Skin of body (tissue), 3 donors: ENCODE measurements at places on chromosomes 6 and 20.
A peak's percentile ranks its signal among the peaks of the same experiment; 100 is the strongest.

- no peak for DNase-seq
Observed at GRCh38 chr20:49475292-49476015, 7.0 kb downstream of the KCNB1 start.

GRCh38 chr6:4904461-4905025 is 99.3 kb downstream of the RPP40 start:
- no peak for DNase-seq

DNA sequence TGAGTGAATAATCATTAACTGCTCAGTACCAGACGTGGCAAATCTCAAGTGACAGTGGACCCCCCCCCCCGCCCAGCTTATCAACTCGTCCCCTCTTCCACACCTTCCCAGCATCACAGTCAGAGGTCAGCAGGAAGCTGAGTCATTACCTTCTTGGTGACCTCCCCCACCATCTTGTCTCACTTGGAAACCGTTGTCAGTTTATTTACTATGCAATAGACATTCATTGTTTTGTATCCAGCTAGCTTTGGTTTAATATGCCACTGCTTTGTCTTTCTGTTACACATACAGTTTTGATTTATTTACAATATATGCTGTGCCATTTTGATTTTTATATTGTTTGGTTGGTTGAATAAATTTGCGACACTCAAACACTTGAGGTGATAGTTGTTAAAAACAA is 158.1 kb downstream of the QKI start:
- DNase-seq, result no peak

DNA sequence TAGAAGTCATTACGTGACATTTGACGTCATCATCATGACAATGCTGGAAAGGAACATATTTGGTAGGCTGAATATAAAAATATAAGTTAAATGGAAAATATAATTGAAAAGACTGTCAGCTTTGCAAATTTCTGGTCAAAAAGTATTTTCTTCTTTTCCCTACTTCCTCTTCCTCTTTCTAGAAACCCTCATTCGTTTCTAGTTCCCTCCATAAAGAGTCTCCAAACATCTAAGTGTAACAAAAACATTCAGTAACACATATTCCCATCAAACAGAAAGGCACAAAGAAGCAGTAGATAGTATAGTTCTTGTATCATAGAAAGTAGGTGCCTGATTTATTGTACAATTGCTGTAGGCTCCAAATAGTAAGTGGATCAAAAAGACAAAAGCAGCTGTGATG is 150.8 kb upstream of the FAM83B start:
- no peak for DNase-seq

DNA sequence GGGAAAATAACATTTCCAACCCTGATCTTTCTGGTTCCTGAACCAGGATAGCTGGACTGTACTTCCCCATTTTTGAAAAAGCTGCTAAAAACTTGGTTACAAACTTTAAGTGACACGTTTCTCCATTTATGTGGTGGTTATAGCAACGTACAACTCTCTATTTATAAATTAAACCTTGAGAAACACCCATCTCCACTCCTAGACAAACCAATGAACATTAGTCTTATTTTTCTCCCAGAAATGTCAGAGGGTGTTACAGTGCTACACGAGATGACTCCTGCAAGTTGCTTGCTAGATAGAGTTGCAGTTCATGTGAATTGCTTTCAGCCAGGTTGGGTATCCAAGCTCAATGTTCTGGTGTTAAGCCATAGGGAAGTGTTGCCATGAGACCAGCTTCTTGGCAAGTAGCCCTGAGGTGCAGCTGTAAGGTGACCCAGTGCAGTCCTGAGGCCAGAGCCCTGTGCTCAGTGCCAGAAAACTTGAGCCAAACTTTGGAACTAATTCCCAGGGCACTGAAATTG is 51.3 kb upstream of the REV3L start:
- DNase-seq, result peak; percentile 39

GRCh38 chr6:16154904-16155303 is 26.0 kb downstream of the MYLIP start:
- DNase-seq, result peak; percentile 91

- DNase-seq, result no peak
Observed at GRCh38 chr6:25512560-25512959, 139.5 kb upstream of the SCGN start.

DNA sequence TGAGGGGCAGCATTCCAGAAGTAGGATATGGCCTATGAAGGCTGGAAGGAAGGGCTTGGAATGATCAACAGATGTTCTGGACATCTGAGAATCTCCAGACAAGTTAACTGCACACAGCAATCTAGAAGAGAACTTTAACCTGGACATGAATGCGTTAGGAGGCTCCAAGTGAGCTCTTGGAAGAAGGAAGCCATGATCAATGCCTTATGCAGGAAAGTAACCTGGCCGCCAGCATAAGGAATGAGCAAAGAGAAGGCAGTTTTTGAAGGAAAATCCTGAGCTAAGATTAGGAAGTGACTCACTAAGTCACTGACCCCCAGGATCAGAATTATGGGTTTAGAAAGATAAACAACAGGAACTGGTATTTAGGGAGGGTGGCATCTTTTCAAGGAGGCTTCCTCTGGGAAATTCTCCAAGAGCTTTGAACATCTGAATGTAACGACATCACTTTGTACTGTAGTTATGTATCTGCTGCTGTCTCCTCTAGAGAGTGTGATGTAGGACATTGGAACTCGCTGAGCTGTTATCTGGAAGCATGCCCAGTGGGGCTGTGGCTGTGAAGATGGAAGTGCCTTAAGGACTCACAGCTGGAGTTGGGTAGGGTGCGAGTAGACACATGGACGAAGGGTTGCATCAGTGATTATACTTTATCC is 236.8 kb downstream of the PACRG start:
- DNase-seq, result peak; percentile 99

- DNase-seq, result no peak
Observed at GRCh38 chr6:88349511-88349910, 183.4 kb upstream of the CNR1 start.

DNA sequence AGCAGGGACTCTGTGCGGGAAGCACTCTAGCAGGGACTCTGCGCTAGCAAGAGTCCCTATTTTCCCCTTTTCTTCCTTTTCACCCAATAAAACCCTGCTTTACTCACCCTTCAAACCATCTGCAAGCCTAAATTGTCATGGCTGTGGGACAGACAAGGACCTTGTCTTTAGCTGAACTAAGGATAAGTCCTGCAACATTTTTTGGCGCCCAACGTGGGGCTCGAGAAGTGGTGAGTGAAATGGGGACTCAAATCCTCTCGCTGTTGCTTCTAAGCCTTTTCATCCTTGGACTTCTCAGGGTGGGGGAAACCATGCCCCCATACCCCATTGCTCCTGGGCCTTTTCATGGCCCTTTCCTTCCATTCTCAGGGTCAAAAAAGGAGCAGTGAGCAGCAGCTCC is 46.4 kb downstream of the IMPG1 start:
- DNase-seq, result no peak

DNA sequence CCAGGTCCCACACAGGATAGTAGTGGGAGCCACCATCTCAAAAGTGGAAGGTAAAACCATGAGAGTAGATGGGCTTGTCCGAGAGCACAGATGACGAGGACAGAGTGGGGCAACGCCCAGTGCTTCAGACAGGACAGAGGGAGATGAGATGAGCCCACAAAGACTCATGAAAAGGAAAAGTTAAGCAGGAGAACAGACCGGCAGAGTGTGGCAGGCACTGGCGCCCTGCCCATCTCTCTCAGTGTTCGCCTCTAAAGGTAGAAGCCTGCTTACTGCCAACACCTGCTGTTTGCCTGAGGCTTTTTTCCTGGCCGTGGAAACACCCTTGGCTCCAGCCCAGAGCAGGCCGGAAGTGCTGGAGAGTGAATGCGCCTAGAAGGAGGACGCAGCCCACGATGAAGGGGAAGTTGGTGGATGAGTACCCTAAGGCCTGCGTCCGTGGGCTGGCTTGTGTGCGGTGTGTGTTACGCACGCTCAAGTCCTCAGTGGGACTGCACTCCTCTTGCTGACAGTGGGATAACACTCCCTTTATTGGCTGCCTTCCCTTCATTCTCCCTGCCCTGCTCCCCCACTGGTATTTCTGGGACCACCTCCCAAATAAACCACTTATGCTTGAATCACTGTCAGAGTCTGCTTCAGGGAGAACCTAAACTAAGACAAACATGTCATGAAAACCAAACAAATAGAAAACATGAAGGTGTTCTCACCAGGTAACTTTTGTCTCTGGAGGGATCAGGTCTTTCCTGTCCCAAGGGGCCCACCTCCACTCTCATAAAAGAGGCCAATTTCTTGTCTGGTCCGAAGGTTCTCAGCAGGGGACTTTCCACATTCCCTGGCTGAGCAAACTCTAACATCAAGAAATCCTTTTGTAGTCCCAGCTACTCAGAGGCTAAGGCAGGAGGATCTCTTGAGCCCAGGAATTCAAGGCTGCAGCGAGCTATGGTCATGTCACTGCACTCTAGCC is 9.1 kb upstream of the FOXP4 start:
- DNase-seq, result no peak

DNA sequence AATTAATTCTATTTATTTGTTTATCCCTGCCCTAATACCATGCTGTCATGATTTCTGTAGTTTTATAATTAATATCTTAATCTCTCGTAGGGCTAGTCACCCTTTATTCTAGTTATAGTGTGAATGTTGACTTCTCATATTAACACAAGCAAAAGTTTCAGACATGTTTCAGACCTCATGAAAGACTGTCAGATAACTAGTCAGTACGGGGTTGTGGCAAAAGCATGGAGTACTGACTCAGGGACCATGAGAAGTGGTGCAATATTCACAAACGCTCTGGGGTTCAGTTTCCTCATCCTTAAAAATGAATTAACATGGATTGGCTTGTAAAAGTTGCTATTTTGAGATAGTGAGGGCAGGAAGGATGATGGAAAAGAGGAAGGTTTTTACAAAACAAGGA is 148.9 kb downstream of the TMEM200A start:
- DNase-seq, result no peak

DNA sequence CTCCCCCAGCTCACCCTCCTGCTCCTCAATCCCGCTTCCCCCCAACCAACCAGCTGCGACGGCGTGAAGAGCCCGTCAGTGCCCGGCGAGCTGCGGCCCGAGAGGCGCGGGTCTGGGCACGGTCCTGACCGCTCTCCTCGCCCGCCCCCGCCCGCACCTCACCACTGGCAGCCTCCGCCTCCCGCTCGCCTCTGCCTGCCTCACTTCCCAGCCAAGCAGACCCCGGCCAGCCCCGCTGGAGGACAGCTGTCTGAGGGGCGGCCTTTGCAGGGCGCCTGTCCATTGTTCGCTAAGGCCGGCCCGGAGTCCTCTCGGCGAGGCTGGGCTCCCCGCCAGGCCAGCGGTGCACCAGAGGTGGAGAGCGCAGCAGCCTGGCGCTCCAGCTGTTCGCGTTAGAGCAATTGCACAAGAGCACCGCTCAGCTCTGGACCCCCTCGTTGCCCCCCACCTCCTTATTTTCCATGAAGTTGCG is 1.3 kb downstream of the SOBP start:
- peak; percentile 31 for DNase-seq

DNA sequence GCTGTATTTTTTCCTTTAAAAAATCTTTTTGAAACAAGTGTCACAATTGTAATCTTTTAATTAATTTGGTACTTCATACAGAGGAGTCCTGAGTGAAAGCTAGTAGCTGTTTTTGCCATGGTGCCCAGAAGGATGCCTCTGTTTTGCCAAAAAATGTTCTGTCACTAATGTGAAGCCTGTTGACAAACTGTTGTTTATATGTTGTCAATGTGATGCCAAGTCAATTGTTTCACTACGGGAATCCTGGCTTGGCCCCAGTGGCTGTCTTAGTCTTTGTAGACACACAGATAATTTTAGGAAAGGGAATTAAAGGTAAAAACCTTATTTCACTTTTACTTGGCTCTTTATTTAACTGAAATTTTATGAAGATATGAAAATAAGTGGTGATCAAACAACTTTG is 706.4 kb upstream of the MMS22L start:
- DNase-seq, result no peak
